GM03348 (cell line): ENCODE measurements at places on chromosomes 11 and 22.

- DNase-seq: no peak
Measured at GRCh38 chr11:75355051-75355450, 3.6 kb upstream of the ARRB1 start.

GRCh38 chr22:49209452-49210195, 618.0 kb downstream of the BRD1 start:
- DNase-seq: no peak

- no peak for DNase-seq
Measured at GRCh38 chr11:44304091-44305025, 5.6 kb downstream of the ALX4 start.

GRCh38 chr11:10942620-10943019, 84.8 kb upstream of the ZBED5 start:
- DNase-seq: no peak
